ENCODE measurements at places on chromosomes 13 and 19. TPM values are rescaled to one million over a fixed set of nuclear protein-coding genes. Genes with fewer than 3 reads are reported as not detected.

GRCh38 chr19:17775245-17775927, 19.6 kb upstream of the B3GNT3 start:
- no peaks in the 10 kb centered on the region for H3K4me1 ChIP-seq
- H3K27ac ChIP-seq = no peak overlapping the region
- no peaks in the 10 kb centered on the region for H3K27me3 ChIP-seq
- H3K4me3 ChIP-seq = no peak overlapping the region

DNA sequence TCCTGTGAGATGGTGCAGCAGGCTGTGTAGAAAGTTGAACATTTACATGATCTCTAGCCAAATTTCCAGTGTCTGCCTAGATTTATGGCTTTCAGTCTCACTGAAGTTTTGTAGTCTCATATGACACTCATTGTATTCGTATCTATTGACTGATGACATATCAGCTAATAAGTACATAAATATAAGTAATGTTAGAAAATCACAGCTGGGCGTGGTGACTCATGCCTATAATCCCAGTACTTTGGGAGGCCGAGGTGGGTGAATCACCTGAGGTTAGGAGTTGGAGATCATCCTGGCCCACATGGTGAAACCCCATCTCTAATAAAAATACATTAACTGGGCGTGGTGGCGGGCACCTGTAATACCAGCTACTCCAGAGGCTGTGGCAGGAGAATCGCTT, 54.7 kb upstream of the HTR2A start:
- H3K27me3 ChIP-seq = no peaks in the 10 kb centered on the region
- no peaks in the 10 kb centered on the region for H3K4me1 ChIP-seq
- no peak overlapping the region for H3K27ac ChIP-seq
- no peak overlapping the region for H3K4me3 ChIP-seq

DNA sequence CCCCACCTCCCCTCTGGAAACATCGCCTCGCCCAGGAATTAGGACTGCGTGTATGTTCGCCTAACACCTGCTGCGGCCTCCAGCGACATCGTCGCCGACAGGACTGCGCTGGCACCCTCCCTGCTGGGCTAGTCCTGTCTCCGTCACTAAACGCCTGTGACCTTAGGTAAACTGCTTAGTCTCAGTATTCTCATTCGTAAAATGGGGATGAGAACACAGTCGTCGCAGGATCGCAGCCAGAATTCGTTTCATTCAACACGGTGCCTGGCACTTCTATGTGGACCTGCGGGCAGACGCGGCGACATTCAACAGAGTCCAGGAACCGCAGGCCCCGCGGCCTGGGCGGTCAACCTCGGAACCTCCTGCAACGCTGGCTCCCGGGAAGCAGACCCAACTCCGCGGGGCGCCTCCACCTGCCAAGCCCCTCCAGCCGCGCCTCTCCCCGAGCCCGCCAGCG, 485 bp downstream of the CRYL1 start:
- no peaks in the 10 kb centered on the region for H3K36me3 ChIP-seq
- peaks cover 13% of the 10 kb centered on the region for H3K4me1 ChIP-seq
- H3K4me3 ChIP-seq = peak overlapping the region; percentile 87
- H3K27ac ChIP-seq = peak overlapping the region; percentile 67
- H3K27me3 ChIP-seq = no peaks in the 10 kb centered on the region
- DNase-seq = peak; percentile 46

DNA sequence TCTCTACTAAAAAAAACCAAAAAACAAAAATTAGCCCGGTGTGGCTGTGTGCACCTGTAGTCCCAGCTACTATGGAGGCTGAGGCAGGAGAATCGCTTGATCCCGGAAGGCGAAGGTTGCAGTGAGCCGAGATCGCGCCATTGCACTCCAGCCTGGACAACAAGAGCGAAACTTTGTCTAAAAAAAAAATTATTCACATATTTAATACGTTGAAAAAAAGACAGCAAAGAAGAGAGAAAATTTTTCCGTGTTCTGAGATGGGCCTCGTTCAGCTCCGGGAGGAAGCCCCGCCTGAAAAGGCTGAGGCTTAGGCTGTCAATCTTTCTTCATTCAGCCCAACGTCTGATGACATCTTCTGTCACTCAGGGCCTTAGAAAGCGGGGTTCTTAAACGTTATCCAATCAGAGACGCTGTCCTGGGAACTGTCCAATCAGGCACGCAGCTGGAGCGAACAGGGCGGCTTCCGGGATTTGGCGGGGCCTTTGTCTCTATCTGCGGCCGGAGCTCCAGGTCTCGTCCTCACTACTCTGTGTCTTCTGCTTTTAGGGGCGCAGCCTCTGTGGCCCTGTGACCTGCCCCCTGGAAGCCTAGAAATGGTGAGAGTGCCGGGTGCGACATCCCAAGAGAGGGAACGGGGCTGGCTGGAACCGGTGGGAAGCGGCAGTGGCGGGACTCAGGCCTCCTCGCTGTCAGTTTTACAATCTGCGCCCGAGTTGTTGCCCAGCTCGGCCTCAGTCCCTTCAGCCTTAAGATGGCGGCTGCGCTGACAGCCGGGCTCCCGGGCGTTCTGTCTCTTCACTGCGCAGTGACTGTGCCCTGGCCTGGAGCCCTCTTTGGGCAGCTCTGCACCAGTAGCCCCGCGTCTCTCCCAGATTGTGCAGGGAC, at the start of gene ZNF726:
Gene ZNF726 (plus strand): TSS at position 485 of the 885 bp plus-strand sequence. CDS start 109 bp downstream, at position 594.
- H3K4me1 ChIP-seq = no peaks in the 10 kb centered on the region
- H3K27ac ChIP-seq = peak within 1 kb of the TSS; percentile 42
- H3K27me3 ChIP-seq = no peaks in the 10 kb centered on the region
- H3K4me3 ChIP-seq = peak within 1 kb of the TSS; percentile 74

DNA sequence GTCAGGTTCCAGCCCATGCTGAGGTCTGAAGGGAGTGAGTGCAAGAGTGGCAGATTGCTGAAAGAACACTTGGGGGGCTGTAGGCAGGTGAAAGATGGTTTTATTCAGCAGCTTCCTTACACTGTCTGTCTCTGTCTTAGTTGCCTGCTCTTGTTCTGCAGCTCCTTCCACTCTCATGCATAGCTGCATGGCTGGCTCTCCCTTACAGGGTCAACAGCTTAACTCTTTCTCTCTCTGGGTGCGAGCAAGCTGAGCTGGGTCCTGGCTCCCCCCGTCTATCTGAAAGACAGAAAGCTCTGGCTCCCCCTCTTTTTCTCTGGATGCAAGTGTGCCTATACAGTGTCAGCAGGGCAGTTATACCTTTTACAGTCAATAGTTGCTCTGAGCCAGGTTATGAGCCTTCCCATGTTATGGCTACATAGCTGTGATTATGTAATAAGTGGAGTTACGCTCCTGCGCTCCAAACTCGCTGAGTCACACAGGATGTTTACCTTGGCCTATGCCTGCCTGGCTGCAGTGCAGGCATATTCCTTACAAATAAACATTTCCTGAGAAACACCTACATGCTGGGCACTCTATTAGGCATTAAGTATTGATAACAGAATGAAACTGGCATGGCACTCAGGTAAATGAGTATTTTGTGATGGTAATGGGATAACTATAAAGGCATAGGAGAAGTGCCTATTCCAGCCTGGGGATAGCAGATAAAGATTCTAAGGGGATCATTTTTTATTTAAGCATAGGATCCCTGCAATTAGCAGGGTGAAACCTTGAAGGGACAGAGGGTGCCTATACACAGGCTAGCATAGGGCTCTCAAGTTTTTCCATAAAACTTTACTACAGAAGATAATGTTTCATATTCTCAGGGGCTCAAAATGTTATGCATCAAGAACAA, 826.9 kb upstream of the PCDH9 start:
- H3K27me3 ChIP-seq = no peaks in the 10 kb centered on the region
- no peak overlapping the region for H3K27ac ChIP-seq
- no peak overlapping the region for H3K4me3 ChIP-seq
- peak; percentile 86 for DNase-seq
- peaks cover 7% of the 10 kb centered on the region for H3K4me1 ChIP-seq

DNA sequence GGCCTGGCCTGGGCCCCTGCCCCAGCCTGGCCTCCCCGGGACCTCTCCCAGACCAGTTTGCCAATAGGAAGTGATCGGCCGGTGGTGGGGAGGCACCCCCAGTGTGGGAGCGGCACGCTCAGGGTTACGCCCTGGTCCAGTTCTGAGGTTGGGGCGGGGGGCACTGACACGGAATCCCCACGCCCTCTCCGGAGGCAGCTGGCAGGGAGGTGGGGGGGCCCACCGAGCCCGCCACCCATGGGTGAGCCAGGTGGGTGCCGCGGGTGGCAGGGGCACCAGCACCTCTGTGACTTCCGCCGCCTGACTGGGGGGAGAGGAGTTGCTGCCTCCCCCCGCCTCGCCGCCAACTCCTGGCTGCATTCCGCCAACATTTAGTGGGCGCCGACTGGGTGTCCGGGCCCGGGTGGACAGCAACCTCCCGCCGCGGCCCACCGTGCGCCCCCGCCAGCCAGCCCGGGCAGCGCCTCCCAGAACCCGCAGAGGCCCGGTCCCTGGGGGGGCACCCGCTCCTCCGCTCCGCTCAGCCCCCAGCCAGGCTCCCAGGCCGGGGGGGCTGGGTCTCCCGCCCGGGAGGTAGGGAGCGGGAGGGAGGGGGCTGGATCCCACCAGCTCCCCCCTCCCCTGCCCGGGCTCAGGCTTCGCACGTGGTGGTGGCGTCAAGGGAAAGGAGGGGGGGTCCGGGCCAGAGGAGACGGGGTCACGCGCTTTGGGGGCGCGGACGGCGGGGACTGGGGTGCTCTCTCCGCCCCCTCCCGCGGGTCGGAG, 2.0 kb downstream of the ZBTB7A start:
- H3K27me3 ChIP-seq = no peaks in the 10 kb centered on the region
- peaks cover 11% of the 10 kb centered on the region for H3K4me1 ChIP-seq
- H3K27ac ChIP-seq = peak overlapping the region; percentile 74
- DNase-seq = peak; percentile 35
- H3K4me3 ChIP-seq = peak overlapping the region; percentile 77

DNA sequence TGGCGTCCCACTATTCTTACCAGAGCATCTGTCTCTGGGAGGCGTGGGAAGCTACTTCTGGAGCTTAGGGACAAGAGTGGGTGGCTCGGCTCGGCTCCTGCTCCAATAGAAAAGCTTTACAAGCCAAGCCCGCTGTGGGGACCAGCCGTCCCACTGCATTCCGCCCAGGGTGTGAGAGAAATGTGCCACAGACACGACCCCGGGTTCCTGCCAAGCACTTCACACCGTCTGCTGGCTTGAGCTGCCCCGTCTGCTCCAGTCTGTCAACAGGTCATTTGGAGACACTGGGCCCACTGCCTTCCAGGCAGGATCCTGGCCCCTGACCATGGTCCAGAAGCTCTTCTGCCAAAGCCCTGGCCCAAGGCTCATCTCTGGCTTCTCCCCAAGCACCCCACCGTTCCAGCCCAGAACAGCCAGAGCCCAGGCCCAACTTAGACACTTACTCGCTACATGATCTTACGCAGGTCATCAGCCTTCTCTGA, 6.5 kb upstream of the FKRP start:
- H3K4me1 ChIP-seq = no peaks in the 10 kb centered on the region
- no peak overlapping the region for H3K4me3 ChIP-seq
- H3K36me3 ChIP-seq = no peaks in the 10 kb centered on the region
- DNase-seq = no peak
- H3K27me3 ChIP-seq = no peaks in the 10 kb centered on the region
- H3K27ac ChIP-seq = no peak overlapping the region

- H3K36me3 ChIP-seq = no peaks in the 10 kb centered on the region
- no peaks in the 10 kb centered on the region for H3K4me1 ChIP-seq
- no peak overlapping the region for H3K4me3 ChIP-seq
- DNase-seq = peak; percentile 24
Observed at GRCh38 chr13:50400035-50400726, 384.9 kb downstream of the KCNRG start.

DNA sequence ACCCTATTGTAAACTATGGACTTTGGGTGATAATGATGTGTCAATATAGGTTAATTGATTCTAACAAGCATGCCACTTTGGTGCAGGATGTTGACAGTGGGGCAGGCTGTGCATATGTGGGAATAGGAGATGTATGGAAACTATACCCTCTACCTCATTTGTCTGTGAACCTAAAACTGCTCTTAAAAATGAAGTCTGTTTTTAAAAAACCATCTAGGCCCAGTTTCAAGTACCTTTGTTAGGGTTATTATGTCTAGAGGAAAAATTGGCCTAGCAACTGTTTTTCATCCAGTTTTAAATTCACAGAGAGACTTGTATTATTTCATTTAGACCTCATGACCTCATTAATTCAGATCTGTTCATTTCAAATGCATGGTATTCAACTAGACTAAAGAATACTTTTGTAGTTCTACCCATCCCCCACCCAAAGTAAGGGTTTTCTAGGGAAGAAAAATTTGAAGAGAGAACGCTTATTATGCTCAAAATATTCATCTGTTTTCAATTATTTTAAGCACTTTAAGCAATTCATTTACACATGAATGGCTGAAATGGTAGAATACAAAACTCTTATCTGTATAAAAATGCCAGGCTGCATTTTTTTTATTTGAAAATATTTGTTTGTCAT, 1781.9 kb upstream of the MIR17HG start:
- no peaks in the 10 kb centered on the region for H3K27me3 ChIP-seq
- H3K27ac ChIP-seq = no peak overlapping the region
- no peak for DNase-seq
- H3K36me3 ChIP-seq = no peaks in the 10 kb centered on the region
- H3K4me1 ChIP-seq = no peaks in the 10 kb centered on the region

DNA sequence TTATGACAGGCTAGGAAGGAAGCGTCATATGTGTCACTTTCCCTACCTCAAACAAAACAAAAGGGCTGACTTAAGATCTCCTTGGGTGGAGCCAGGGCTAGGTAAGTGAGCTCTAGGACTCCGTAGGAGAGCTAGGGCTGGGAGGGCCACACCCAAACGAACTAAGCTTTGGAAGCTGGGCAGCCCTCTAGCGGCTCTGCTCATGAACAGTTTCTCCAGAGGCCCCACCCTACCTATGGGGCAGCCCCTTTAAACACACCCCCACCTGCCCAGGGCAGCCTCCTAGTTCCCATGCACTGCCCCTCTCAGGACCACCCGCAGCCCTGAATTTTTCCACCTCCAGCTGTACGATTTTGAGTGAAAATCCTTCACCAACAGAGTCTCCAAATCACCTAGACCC, 3.5 kb downstream of the PEG3 start:
- no peaks in the 10 kb centered on the region for H3K4me1 ChIP-seq
- no peaks in the 10 kb centered on the region for H3K27me3 ChIP-seq

- no peaks in the 10 kb centered on the region for H3K4me1 ChIP-seq
- H3K27ac ChIP-seq = no peak overlapping the region
- H3K27me3 ChIP-seq = no peaks in the 10 kb centered on the region
- peaks cover 8% of the 10 kb centered on the region for H3K36me3 ChIP-seq
- H3K4me3 ChIP-seq = no peak overlapping the region
- no peak for DNase-seq
Observed at GRCh38 chr13:111219950-111220349, 100.5 kb upstream of the TEX29 start.

- H3K4me3 ChIP-seq = no peak overlapping the region
- no peak overlapping the region for H3K27ac ChIP-seq
- no peak for DNase-seq
- H3K36me3 ChIP-seq = no peaks in the 10 kb centered on the region
- no peaks in the 10 kb centered on the region for H3K27me3 ChIP-seq
Observed at GRCh38 chr13:104691767-104692467, 1625.7 kb upstream of the SLC10A2 start.

The SUPT20H gene
- total RNA-seq = 70.7 TPM

The CLDN10 gene
- total RNA-seq = not detected

The EPS8L1 gene
- total RNA-seq = 18.1 TPM

The RUBCNL gene
- not detected for total RNA-seq

The BEST2 gene
- not detected for total RNA-seq

The SH2D3A gene
- total RNA-seq = not detected

The CADM4 gene
- 6.7 TPM for total RNA-seq

The TTYH1 gene
- not detected for total RNA-seq

The USF2 gene
- total RNA-seq = 85.8 TPM

The UBE2L5 gene
- not detected for total RNA-seq
